ENCODE measurements at places on chromosomes 12 and 14.

DNA sequence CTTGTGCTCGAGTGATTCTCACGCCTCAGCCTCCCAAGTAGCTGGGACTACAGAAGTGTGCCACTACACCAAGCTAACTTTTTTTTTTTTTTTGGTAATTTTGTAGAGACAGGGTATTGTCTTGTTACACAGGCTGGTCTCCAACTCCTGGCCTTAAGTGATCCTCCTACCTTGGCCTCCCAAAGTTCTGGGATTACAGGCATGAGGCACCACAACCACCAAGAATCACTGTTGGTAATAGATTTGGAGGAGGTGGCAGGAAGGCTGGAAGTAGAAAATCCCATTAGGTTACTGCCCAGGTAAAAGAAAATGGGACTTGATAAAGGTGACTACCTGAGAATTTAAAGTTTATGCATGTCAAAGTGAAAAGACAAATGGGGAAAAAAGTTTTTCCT, 1.4 kb upstream of the CDCA4 start:
- no peak for DNase-seq

DNA sequence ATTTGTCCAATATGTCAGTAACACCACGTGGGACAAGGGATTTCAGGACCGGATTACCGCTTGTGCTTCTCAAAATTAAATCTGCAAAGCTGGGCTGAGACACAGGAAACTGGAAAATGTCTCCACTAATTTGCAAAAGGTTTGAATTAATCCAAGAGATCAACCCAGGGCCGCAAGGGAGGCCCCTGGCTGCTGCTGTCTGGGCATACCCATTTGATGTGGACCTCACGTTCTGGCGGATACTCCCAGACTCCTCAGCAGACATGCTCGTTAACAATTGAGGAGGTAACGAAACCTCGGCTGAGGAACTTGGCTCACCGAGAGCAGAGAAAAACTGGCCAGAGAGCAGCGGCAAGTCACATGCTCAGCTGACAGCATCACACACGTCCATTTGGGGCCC, 180.6 kb downstream of the SLC15A4 start:
- DNase-seq, result no peak

DNA sequence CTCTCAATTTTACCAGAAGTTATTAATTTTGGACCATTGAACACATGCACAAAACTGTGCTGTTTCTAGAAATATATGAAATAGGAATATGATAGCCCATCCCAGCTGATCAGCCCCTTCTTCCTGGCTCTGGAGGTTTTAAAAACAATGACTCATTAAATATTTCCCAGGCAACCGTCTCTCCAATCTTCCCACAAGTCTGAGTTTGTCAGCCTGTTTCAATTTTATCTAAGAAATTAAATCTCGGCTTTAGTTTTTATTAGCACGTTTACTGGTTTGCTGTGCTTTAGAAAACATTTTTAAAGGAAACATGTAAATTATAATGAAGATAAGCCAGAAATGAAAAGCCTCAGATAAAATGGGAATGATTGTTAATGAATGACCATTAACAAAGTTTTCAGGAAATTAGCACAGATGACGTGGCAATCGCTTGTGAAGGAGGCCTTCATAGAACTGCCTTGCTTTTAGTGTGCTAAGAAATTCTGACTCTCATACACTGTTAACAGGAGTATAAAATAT, 89.3 kb upstream of the RAP1B start:
- no peak for DNase-seq

DNA sequence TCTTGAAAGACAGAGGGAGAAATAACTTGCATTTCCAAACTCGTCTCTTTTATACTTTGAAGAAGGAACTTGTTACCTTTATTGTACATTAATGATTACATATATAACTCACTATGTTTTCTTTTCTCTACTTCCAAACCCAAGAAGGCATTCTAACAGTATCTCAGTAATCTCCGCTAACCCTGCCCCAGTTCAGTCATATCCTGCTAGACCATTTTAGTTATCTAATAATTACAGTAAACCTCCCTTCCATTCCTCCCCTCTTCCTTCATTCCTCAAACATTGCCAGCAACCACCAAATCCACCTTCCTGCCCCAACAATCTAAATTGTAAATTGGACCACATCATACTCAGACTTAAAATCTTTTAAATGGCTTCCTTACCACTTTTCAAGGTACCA, 30.6 kb downstream of the STK38L start:
- no peak for DNase-seq

- no peak for DNase-seq
These were observed 185.9 kb downstream of the PPFIA2 start for GRCh38 chr12:81573228-81573627.

- no peak for DNase-seq
These were observed 932.3 kb downstream of the DIO2 start for GRCh38 chr14:79278798-79279644.

GRCh38 chr14:92603309-92604242, 90.0 kb downstream of the RIN3 start:
- DNase-seq, result peak; percentile 29

DNA sequence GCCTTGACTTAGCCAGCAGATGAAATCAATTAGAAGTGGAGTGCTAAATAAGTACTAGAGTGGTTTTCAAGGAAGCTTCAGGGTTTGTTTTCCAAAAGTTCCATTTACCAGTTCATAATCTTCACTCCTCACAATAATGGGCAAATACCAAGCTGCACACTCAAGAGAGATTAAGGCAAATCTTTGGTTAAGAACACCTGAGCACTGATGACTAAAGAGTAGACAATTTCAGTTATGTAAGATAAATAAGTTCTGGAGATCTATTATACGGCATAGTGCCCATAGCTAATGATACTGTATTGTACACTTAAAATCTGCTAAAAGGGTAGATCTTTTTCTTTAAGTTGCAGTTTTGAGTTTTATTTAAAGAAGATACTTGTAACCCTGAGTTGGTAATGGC, 125.0 kb downstream of the ARMH4 start:
- no peak for DNase-seq

DNA sequence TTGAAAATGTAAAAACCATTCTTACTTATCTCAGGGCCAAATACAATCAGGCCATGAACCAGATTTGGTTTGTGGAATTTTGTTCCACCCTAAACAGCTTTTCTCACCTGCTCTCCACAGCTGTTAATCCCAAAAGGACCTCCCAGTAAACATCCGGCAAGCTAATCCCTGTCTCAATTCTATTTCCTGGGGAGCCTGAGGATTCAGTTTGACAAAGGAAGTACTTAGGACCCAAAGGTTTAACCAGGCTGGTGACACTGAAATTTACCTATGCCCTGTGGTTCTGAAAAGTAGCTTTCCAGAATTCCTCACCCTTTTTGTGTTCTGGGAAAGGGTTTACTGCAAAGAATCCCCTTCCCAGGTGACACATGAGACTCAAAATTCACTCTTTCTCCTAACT, 15.0 kb downstream of the CAPZA3 start:
- DNase-seq, result no peak

DNA sequence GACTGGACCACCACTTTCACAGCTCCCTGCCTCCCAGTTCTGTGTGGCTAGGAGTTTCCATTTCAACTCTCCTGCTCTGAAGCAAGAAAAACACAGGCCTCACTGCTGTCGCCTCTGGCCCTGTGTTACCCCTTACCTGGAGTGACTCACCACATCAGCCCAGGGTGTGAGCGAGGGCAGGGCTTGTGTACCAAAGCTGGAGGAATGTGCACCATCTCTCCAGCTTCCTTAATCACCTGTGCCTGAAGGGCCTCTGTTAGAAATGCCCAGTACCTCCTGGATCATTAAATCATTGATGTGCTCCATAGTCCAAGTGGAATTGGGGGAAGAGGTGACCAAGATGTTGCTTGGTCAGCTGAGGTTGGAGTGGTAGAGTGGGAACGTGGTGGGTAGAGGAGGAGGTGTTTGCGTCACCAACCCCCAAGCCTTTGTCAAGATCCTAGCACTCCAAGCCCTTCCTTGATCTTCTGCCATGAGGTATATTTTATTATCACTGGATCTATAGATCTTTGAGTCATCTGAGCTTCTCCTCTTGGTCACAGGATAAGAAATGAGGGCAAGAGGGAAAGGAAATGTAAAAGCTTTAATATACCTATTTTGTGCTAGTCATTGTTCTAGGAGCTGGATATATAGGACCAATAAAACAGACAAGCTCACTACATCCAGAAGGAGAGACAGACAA, 51.3 kb downstream of the SSPN start:
- DNase-seq, result no peak

GRCh38 chr14:65333943-65334687, 78.4 kb upstream of the FUT8 start:
- DNase-seq, result no peak

DNA sequence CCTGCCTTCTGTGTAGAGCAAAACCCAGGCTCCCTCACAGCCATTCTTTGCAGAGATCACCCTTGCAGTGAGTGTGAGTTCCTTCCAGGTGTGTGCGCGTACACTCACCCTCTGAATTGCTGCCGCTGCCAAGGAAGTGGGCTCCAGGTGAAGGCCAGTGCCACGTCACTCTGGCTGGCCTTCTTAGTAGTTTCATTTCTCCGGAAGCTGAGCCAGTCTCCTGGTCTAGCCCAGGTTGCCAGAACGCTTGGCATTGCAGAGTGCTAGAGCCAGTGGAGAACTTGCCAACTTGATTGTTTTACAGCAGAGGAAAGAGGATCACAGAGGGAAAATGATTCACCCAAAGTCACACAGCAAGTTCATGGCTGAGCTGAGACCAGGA, 11.0 kb downstream of the CBLN3 start:
- DNase-seq, result no peak

DNA sequence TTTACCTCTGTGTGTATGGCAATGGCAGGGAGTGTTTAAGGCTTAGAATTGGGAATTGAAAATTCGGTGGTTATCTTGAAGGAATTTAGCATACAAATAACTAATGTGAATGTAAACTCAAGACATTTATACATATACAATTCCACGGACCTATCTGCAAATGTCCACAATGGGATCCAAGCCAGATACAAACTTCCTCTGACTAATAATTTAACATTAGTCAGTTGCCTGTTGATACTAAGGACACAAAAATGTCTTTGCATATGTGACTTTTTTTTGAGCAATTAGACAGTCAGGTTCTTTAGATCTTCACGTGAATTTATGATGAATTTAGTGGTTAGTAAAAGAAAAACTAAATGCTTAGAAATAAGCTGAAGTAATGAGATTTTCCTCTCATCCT, 40.5 kb downstream of the ESR2 start:
- no peak for DNase-seq

DNA sequence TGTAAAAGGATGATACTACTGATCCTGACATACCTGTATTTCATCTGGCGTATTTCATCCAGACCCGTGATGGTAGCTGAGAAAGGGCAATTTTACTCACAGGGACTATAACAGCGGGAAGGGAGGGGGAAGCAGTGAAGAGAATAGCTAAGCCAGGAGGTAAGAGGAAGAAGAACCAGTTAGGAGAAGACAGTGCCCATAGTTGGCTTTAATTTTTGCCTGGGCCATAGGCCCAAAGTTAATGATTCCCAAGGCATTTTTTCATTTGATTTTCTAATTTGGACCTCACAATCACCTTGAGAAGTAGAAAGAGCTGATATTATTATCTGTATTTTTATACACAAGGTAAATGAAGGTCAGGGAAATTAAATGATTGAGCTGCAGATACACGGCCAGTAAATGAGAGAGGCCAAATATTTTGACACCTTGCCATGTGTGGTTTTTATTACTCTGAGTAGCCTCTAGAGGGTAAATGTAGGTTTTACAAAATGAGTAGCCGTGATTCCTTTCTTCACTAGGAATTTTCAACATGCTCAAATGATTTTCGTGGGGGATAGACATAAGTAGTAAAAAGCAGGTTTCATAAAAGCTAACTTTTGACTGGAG, 382.2 kb downstream of the FUT8 start:
- DNase-seq, result no peak

DNA sequence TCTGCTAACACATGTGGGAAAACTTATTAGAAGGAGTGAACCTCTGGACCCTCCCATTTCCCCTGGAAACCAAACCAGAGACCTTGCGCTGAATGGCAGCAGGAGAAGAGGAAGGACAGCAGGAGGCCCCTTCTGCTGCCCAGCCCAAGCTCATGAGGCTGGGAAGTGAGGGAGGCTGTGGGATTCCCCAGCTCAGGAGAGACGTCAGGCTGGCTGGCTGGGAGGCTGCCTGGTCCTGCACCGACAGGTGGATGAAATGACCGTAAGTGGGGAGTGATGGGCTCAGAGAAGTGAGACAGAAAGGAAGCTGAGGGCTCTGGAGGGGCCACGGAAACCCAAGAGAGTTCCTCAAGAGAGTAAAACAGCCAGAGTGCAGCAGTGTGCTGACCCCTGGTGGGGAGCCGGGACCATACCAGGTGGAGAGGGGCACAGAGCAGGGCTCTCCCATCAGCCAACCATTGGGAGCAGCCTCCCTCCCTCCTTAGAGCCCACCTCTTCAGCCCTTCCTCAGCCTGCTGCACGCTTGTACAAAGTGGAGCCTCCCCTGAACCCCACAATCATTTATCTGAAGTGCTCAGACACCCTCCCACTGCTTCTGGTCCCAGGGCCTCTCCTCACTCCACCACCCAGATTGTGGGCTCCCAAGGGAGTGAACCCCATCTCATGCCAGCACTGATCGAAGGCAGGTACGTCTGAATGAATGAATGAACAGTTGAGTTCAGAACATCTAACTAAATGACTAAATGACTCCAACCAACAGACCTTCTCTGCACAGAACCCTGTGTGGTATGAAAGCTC, 14.0 kb downstream of the TAMALIN start:
- DNase-seq, result peak; percentile 47

- DNase-seq, result no peak
These were observed 272.0 kb upstream of the DIO3 start for GRCh38 chr14:101289230-101289690.

DNA sequence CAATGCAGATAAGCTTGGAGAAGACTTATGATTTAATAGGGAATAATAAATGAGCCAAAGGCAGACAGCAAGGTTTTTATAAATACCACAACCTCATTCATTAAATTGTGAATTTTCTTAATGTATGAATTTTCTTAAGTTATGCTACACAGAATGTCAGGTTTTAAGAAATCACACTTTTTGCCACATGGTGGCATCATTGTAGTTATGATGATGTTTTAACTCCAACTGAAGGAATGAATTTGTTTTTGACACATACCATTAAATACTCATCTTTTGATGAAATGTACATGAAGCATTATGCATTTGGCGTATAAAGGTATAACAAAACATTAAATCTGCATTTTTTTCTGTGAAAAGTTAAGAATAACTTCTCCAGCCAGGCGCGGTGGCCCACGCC, 524.1 kb upstream of the FBXO33 start:
- no peak for DNase-seq

DNA sequence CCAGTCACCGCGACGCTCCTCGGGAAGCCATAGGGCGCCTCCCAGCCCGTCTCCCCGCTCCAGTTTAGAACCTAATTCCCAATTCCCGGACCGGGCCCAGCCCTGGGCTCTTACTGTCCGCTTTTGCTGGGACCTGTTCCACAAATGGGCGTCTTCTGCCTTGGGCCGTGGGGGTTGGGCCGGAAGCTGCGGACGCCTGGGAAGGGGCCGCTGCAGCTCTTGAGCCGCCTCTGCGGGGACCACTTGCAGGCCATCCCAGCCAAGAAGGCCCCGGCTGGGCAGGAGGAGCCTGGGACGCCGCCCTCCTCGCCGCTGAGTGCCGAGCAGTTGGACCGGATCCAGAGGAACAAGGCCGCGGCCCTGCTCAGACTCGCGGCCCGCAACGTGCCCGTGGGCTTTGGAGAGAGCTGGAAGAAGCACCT, 797 bp downstream of the UNG start:
- no peak for DNase-seq

- DNase-seq, result no peak
These were observed 209.3 kb downstream of the DAD1 start for GRCh38 chr14:22379727-22380126.

Measured in stimulated activated CD8-positive, alpha-beta memory T cell treated with anti-CD3 and anti-CD28 coated beads, Interleukin-7, amount 100 ng/mL, for 1 hour (primary cell).